BJ (cell line): ENCODE measurements at places on chromosomes 2 and 18. TPM values are rescaled to one million over a fixed set of nuclear protein-coding genes. Genes with fewer than 3 reads are reported as not detected.

The MROH2A gene
- not detected in 2 replicates for polyA plus RNA-seq

The STEAP3 gene
- 7.7 and 13.9 TPM in 2 replicates for polyA plus RNA-seq

The RAPGEF4 gene
- 0.42 and 0.60 TPM in 2 replicates for polyA plus RNA-seq

The MOGAT1 gene
- not detected in 2 replicates for polyA plus RNA-seq

The SLC5A7 gene
- not detected in 2 replicates for polyA plus RNA-seq

The EPC2 gene
- 12.4 and 18.2 TPM in 2 replicates for polyA plus RNA-seq

The GALNT13 gene
- polyA plus RNA-seq = not detected in 2 replicates

The TYMS gene
- polyA plus RNA-seq = 80.4 and 146 TPM in 2 replicates

The TCF4 gene
- polyA plus RNA-seq = 65.8 and 68.3 TPM in 2 replicates

The UGT1A10 gene
- not detected in 2 replicates for polyA plus RNA-seq

The NEU2 gene
- not detected in 2 replicates for polyA plus RNA-seq

The DSEL gene
- polyA plus RNA-seq = 19.9 and 44.5 TPM in 2 replicates

The SDC1 gene
- 32.0 and 42.0 TPM in 2 replicates for polyA plus RNA-seq

The CYP26B1 gene
- 0.16 and 0.27 TPM in 2 replicates for polyA plus RNA-seq

The GPAT2 gene
- polyA plus RNA-seq = 4.9 and 9.5 TPM in 2 replicates

The MAIP1 gene
- polyA plus RNA-seq = 11.3 and 14.0 TPM in 2 replicates

The SP140 gene
- 0.29 and 0.36 TPM in 2 replicates for polyA plus RNA-seq

The YES1 gene
- 11.3 and 15.8 TPM in 2 replicates for polyA plus RNA-seq

The CNGA3 gene
- not detected in 2 replicates for polyA plus RNA-seq

The INPP5D gene
- 0.26 and 0.38 TPM in 2 replicates for polyA plus RNA-seq

The ILKAP gene
- polyA plus RNA-seq = 28.4 and 31.1 TPM in 2 replicates

The RIT2 gene
- polyA plus RNA-seq = not detected in 2 replicates

The KIAA2012 gene
- 0.13 and 0.18 TPM in 2 replicates for polyA plus RNA-seq

The EHD3 gene
- 46.5 and 69.4 TPM in 2 replicates for polyA plus RNA-seq

The CTAGE1 gene
- polyA plus RNA-seq = 0.06 TPM in 1 of 2 replicates, not detected in the other

The IHH gene
- polyA plus RNA-seq = 0.05 TPM in 2 replicates

The EN1 gene
- not detected in 2 replicates for polyA plus RNA-seq

The ARHGAP28 gene
- 5.3 and 9.5 TPM in 2 replicates for polyA plus RNA-seq

The REG3A gene
- polyA plus RNA-seq = not detected in 2 replicates
